ENCODE measurements at places on chromosomes 6 and 20.

DNA sequence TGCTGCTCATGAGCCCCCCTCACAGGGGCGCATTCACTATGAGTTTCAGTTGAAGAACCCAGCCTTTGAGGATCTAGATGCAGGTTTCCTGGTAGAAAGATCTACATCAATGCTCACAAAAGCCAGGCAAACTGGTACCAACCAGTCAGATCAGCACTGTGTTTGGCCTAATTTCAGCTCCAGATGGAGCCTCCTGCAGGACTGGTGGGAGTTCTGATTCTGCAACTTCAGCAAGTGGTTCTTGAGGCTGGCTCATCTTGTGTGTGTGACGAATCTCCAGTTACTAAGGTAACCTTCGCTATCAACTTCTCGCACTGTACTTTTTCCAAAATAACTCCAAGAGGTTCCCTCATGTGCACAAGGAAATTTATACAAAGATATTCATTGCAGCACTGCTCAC is 118.8 kb downstream of the ZMYND8 start:
- no peak for DNase-seq

DNA sequence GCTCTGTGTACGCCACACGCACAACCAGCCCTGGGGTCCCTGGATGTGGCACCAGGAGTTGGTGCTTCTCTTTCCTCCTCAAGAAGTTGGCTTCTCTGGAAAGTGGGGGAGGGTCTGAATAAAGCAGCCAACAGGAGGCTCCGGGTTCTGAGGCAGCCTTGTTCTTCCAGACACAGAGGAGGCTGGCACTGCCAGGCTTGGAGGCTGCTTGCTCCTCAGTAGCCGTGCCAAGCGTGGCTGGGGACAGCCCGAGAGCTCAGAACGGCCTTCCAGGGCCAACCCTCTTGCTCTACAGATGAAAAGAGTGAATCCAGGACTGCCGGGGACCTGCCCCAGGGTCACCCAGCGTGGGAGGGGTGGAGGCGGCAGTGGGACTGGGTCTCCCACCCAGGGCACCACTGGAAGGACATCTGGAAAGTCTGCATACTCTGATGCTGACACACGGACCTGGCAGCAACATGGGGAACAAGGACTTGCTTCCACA is 70.4 kb downstream of the SLC22A23 start:
- no peak for DNase-seq

- DNase-seq = no peak
Observed at GRCh38 chr20:48928832-48929725, 7.6 kb downstream of the ARFGEF2 start.

GRCh38 chr6:35073766-35074471 is 67.2 kb downstream of the TCP11 start:
- no peak for DNase-seq

- DNase-seq = no peak
Observed at GRCh38 chr20:12775041-12775440, 233.7 kb upstream of the SPTLC3 start.

DNA sequence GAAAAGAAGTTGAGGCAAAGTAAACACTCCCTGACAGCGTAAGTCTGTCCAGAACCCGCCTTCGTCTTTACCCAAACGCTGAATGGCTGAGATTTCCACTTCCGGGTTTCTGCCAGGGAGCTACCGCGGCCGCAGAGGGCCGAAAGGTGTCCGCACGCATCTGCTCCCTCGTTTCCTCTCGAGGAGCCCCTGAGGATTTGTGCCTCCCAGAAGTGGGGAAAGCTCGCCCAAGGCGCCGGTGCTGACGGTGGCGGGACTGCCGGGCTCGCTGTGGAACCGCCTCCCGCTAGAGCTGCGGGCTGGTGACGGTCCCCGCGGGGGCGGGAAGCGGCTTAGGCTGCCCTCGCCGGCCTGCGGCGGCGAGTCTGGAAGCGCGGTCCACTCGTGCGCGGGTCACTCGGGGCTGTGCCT is 1760.2 kb upstream of the DEFB115 start:
- peak; percentile 33 for DNase-seq

DNA sequence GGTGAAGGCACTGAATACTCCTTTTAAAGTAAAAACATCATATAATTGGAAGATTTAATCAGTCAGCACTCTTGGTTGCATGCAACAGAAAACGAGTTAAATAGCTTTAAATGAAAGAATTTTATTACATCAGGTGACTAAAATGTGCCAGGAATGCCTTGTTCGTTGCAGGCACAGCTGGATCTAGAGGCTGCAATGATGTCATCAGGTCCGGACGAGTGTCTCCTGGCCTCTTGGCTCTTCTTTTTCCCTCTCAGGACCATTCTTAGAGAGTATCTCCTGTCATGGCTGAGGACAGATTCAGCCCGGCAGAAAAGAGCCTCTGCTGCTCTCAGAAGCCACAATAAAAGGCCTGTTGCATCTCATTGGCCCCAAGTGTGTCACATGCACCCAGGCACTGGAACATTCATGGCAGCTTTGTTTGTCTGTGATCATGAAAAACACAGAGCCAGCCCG is 510.7 kb upstream of the SULF2 start:
- DNase-seq = no peak

DNA sequence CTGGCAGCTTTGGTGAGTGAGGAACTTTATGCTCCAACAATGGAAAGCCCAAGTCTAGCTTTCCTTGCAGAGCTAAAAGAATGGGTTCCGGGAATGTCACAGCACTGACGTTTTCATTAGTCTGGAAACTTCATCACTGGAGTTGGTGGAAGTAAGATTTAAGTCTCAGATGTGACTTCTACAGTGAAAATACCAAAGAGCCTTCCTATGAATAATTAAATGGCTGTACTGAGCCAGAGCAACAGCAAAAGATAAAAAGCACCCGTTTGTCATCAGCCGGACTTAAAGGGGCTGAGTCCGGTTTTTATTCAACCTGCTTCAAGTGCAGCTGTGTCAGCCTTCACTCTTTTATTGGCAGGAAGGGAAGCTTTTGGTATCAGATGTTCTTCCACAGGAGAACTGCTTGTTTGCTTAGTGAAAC is 46.5 kb upstream of the SHLD1 start:
- no peak for DNase-seq

DNA sequence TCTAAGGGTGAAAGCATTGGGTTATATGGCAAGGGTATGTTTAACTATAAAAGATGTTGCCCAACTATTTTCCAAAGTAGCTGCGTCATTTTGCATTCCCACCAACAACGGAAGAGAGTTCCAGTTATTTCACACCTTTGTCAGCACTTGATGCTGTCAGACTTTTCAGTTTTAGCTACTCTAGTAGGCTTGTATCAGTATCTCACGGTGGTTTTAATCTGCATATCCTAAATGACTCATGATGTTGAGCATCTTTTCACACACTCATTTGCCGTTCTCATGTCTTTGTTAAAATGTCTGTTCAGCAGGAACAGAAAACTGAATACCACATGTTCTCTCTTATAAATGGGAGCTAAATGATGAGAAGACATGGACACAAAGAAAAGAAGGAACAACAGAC is 122.3 kb downstream of the RNASET2 start:
- DNase-seq = no peak

- no peak for DNase-seq
Observed at GRCh38 chr6:4084444-4085331, 5.8 kb upstream of the FAM217A start.

GRCh38 chr20:34211591-34211990 is 29.6 kb upstream of the ASIP start:
- DNase-seq = no peak

DNA sequence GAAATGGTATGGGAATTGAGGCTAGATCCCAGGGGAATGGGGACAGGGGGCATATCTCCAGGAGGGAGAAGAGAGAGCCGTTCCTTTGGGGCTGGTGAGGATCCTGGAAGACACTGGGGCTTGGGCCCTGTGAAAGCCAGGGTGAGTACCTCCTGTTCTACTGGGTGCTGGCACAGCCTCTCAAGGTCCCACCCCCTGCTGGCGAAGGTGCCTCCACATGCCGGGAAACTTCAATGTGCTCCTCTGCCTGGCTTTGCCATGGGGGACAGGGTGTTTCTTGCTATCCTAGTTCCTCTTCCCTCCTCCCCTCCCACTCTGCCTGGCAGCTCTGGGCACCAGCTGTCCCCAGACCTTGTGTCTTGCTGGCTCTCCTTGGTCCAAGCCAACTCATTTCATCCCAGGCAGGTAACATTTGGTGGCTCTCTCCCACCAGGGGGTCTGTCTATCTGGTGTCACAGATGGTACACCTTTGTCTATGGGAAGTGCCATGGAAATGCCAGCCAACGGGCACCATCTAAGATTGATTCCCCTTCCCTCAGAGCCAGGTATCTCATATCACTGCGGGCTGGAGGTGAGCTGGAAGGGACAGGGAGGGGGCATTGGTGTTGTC is 56.8 kb downstream of the MDGA1 start:
- no peak for DNase-seq

DNA sequence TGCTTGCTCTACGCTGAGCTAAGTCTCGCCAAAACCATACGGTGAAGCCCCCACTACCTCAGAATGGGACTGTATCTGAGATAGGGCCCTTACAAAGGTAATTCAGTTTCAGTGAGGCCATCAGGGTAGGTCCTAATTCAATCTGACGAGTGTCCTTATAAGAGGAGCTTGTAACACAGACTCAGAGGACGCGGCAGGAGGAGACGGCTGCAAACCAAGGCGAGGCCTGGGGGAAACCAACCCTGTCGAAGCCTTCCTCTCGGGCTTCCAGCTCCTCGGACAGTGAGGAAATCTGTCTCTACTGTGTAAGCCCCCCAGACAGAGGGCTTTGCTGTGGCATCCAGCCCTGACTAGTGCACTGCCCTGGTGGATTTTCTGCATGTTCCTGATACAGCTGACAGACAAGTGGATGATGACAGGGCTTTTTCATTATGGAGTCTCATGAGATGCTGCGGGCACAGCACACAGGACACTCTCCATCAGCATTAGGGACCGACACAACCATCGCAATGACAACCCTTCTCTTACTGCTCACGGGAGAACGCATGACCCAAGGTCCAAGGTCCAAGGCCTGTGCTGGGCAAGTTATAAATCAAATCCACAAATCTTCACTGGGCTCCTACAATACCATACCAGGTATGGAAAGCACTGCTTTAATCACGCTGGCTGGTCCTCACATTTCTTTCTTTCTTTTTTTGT is 48.2 kb downstream of the SSR1 start:
- DNase-seq = no peak

GRCh38 chr6:147117580-147117979 is 86.6 kb upstream of the STXBP5 start:
- no peak for DNase-seq

DNA sequence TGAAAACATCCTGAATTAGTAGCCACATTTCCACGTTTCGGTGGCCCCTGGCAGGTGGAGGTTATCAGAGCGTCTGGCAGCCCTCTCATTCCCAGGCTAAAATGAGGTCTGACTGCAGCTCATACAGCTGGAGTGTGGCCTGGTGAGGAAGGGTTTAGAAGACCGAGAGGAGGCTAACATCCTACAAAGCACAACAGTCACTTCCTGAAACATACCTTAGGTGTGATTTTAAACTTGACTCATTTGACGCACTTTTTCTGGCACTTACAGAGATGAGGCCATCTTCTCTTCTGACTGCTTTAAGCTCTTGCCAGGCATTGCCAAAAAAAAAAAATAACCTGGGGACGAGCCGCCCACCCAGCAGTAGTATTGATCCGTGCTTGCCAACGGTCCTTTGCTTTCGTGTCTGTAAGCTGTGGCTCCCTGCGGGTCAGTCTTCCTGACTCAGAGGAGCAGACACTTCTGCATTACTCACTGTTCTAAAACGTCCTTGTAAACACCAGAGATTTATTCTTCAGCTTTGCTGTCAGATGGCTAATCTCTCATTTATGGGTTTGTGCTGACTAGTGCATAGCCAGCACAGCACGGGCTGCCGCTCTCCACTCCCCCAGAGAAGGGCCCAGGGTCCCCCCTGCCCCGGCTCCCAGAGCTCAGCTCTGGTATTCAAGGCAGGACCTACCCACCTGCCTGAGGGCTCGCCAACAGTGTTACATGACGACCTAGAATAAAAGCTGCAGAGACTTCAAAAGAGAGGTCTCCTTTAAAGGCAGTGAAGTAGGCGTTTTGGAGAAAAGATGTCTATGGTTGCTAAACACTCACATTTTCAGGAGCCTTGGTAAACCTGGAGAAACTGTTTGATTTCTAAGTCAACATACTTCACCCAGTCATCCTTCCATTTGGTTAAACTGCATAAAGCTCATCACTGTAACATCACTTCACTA is 78.5 kb upstream of the FRMD1 start:
- no peak for DNase-seq

DNA sequence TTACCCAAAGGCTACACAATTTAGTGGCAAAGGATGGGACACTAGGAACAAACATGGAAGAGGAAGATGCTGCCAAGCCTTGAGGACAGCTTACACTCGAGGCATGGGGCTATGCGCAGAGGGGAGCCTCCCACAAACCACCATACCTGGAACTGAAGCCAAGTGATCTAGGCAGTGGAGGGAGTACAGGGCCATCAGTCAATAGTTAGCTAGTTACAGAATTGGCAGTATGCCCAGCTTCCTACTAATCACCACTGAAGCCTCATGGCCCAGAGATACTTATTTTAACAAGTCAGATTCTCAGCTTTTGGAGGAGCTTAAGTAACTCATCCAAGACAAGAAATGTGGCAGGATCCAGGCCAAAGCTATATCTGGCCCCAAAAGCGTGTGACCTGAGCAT is 226.6 kb upstream of the MOCS1 start:
- DNase-seq = no peak

DNA sequence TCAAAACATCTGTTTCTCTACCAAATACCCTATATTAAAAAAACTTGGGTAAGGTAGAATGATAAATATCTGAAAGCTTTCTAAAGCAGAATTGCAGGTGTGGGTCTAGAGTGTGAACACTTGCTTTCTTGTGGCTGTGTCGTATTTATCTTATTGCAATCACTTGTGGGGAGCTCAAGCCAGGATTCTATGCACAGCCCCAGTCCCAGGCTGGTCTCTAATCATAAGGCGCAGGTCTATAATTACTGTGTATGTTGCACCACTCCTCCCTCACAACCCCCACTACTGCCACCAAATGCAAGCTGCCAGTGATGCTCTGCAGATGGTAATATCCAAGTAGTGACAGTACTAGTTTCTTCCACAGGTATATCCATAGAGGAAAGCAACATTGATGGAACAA is 2.2 kb upstream of the E2F3 start:
- DNase-seq = no peak

GRCh38 chr20:44033873-44034272 is 119.2 kb downstream of the TOX2 start:
- no peak for DNase-seq

- no peak for DNase-seq
Observed at GRCh38 chr6:137353842-137354397, 134.7 kb upstream of the IFNGR1 start.

- DNase-seq = no peak
Observed at GRCh38 chr6:145704143-145704781, 31.1 kb downstream of the EPM2A start.
